ENCODE measurements at places on chromosomes 7 and 10.

- DNase-seq: no peak
These were observed 1004.0 kb downstream of the ANKRD7 start for GRCh38 chr7:119228482-119228881.

DNA sequence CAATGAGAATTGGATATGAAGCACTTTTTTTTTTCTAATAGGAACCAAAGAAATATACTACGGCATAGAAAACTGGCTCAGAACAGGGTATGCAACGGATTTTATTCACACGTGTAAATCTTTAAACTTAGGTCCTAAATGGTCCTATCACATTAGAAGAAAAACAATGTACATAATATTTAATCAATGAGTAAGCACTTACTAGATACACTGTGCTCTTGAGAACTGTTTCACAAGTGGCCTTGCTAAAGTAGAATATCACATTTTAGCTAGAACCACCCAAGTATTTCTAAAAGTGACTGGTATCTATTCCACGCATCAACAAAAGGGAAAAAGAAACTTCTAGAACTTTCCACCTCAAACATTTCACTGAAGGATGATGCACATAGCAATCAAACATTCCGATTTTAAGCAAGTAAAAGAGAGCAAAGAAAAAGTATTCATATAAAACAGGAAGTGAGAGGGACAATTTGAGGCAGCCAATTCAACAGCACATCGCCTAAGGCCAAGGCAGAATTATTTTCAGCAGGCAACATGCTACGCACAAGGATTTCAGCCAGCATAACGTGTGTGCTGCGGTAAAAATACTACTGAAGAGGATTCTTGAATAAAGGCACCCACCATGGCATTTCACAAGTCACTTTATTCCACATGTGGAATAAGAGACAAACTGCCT lies 55.8 kb downstream of the PARD3 start:
- no peak for DNase-seq

- no peak for DNase-seq
These were observed 27.8 kb downstream of the PPP1R3A start for GRCh38 chr7:113891031-113891350.

- no peak for DNase-seq
These were observed 57.2 kb downstream of the CALML3 start for GRCh38 chr10:5581670-5582566.

DNA sequence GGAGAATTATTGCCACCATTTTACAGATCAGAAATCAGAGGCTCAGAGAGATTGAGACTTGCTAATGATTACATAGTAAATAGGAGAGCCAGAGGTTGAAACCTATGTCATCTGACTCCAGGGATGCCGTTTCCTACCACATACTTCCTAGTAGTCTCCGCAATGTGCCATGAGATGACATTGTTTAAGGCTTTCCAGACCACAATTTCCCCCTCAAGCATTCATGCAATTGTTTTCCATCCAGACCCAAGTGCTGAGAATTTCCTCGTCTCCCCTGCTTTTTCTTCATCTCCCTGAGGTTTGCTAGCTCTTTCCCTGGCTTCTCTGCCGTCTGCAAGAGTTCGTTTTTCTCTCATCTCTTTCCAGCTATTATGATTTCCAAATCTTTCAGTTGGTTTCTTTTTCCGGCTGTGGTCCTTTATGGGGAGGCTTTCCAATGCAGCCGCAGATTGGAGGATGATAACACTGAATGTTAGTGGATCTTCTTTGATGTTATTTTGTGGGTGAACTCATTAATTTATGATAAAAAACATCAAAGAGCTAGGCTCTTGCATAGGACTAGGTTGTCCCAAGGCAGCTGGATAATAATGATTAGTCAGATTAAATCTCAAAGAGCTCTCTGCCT lies 6.9 kb upstream of the GOLGA7B start:
- no peak for DNase-seq

DNA sequence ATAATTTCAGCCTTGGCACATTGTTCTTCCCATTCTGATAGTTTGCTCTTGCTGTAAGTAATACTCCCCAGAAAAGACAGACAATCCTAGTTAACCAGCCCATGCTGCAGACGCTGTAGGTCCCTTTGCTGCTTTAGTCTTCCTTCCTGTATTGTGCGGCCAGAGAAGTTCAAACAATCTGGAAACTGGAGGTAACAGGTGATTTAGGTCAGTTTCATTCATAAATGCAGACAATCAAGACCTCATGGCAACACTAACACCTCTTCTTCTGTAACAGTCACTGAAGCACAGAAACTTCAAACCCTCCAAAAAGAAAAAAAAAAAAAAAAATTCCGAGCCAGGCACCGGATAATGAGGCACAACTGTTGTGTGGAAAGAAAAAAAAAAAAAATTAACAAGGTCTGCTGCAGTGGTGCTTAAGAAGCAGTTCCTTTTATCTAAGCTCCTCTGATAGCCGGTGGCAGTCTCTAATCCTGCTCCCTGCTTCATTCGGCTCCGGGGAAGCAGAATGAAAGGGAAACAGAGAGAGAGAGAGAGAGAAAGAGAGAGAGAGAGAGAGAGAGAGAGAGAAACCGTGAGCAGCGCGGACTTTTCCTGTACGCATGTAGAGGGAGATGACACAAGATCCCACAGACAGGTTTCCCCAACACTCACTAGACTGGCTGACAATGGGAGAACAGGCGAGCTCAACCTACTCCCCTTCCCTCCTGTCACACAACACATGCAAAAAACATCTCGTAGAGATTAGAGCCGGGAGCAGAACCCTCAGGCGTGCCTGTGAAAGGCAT lies at the start of gene SEMA3A:
TSS of gene SEMA3A (minus strand) at position 306 of the 788 bp plus-strand sequence. CDS start at position 103, 203 bp downstream.
- no peak for DNase-seq

- DNase-seq: no peak
These were observed 30.8 kb upstream of the SLC13A1 start for GRCh38 chr7:123230603-123231002.

GRCh38 chr7:43078794-43079193 lies 33.7 kb upstream of the HECW1 start:
- DNase-seq: no peak

GRCh38 chr7:102255916-102256315 lies 30.8 kb upstream of the SH2B2 start:
- no peak for DNase-seq

- no peak for DNase-seq
These were observed 312.6 kb upstream of the BMPER start for GRCh38 chr7:33592718-33593117.

GRCh38 chr10:22599048-22599561 lies 115.3 kb downstream of the PIP4K2A start:
- no peak for DNase-seq

GRCh38 chr7:151088856-151089699 lies 2.8 kb downstream of the AGAP3 start:
- no peak for DNase-seq

GRCh38 chr10:71255808-71256660 lies 43.7 kb downstream of the UNC5B start:
- DNase-seq: peak; percentile 61

- DNase-seq: no peak
These were observed 144.7 kb downstream of the MDFIC start for GRCh38 chr7:115066634-115067033.

GRCh38 chr7:121831801-121832200 lies 41.2 kb upstream of the PTPRZ1 start:
- DNase-seq: no peak

DNA sequence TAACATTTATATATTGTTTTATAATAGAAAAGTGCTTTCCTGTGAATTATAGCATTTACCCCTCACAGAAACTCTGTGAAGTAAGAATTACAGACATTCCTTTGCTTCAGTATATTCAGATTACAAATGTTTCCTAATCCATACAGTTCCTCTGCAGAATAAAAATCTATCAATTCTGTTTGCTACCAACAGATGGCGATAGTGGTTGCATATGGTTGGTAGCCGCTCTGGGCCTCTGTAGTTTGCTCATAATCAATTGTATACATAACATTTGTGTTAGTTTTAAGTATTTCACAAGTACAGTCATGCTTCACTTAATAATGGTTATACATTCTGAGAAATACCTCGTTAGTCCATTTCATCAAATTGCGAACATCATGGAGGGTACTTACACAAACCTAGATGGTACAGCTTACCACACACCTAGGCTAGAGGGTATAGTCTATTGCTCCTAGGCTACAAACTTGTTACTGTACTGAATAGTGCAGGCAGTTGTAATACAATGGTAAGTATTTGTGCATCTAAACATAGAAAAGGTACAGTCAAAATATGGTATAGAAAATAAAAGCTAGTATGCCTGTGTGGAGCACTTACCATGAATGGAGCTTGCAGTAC lies 94.4 kb upstream of the STEAP4 start:
- DNase-seq: no peak

DNA sequence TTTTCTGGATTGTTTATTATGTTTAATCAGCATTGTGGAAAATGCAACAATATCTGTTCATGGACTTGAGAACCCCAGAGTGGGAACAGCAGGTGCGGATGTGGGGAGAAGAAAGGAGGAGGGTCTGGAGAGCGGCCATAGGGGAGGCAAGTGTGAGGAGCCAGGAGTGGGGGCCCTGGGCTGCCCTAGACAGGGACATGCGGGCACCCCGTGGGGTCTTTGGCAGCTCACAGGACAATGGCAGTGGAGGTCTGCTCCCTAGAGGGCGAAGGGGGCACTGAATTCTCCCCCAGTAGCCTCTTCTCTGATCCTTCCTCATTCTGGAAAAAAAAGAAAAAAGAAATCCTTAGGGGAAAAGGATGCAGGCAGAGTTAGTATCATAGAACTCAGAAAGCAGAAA lies 8.9 kb downstream of the TMEM176B start:
- DNase-seq: no peak

DNA sequence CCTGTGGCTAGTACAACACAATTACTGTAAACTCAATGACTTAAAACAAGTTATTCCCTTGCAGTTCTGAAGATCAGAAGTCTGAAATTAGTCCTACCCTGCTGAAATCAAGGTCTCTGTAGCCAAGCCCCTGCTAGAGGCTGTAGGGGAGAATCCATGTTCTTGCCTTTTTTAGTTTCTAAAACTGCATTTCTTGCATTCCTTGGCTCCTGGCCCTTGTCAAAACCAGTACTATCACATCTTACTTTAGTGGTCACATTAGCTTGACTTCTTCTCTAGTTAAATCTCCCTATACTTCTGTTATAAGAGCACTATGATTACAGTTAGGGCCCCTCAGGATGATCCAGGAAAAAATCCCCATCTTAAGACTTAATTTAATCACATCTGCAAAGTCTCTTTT lies 567.0 kb downstream of the GFRA1 start:
- no peak for DNase-seq

DNA sequence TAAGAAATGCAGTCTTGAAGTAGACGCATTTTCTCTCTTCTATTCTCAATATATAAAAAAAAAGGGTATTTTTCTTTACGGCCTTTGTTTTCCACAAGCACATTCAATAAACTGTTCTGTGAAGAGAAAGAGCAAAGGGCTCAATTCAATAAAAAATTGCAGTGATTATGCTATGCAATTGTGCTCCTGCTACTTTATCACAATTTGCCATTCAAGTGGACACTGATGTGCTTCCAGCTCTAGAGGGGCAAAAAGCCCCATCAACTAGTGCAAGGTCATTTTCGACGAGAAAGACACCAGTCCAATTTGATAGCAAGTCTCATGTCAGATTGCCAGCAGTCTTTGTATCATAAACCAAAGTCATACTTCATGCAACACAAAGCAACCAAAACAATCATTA lies 82.6 kb upstream of the THSD7A start:
- DNase-seq: no peak

GRCh38 chr7:103114576-103115008 lies 34.3 kb downstream of the NAPEPLD start:
- no peak for DNase-seq

- no peak for DNase-seq
These were observed 546 bp upstream of the HOXA3 start for GRCh38 chr7:27152816-27153442.

- peak; percentile 68 for DNase-seq
These were observed at the start of gene YAE1 for GRCh38 chr7:39566023-39566921. Gene YAE1, plus strand, starts transcription at chr7:39566404. Its CDS starts 15 bp downstream, at chr7:39566419.

GRCh38 chr7:30335763-30336487 lies 51.5 kb downstream of the ZNRF2 start:
- DNase-seq: no peak

DNA sequence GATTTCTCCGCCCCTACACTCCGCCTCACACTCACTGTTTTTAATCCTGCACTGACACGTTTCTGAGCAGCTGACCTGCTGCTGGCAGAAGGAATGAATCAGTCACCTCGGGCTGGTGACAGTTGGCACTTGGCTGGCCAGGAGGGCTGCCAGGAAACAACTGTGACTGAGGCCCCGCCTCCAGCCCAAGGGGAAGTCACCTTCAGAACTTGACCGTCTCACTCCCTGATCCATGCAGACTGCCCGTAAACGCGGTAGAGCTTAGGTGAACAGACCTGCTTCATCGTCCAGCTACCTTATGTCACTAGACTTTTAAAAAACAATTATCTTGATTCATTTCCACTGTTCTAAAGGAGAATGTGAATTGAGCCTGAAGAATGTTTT lies 107.5 kb downstream of the DOCK1 start:
- DNase-seq: no peak

DNA sequence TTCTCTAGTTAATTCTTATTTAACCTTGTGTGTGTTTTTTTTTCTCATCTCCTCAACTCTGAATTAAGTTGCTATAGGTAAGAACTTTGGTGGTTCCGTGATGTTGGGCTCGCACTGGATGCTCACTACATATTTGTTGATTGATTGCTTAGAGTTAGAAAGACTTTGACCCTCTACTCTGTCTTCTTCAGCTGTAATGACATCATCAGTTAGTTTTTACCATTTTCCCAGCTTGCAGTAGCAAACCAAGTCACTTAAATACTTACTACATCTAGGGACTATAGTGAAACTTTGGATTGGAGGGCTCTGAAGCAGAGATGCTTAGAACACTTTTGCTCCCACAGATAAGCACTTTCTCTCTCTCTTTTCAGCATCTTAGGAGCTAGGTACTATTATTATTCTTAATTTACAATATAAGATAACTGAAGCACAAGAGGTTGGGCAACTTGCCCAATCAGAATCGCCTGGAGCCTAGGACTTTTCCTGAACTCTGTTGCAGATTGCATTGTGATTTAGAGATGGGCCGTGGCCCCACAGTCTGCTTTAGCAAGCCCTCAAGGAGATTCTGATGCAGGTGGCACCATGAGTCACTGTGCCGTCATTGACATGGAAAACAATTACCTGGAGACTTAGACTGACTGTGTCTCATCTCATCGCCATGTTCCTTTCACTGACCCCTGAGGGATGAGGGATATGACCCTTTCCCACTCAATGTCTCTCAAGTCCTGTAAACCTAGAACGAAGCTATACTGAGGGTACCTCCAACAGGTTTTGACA lies 471.9 kb upstream of the PODXL start:
- no peak for DNase-seq

DNA sequence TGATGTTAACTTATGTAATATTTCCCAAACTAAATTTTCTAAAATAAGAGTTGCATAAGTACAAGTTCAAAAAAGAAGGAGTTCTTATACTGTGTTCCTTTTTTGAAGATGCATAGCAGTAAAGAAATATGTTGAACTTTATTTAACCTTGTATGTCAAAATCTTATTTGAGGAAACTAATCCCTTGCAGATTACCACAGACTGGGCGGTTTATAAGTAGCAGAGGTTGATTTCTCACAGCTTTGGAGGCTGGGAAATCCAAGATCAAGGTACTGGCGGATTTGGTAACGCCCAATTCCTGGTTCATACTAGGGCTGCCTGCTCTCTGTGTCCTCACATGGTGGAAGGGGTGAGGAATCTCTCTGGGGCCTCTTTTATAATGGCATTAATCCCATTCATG lies 68.5 kb downstream of the GNAT3 start:
- no peak for DNase-seq

GRCh38 chr7:104961821-104962220 lies 52.2 kb upstream of the KMT2E start:
- DNase-seq: no peak
